Immature natural killer cell (primary cell): ENCODE measurements at places on chromosomes 13 and 19.

DNA sequence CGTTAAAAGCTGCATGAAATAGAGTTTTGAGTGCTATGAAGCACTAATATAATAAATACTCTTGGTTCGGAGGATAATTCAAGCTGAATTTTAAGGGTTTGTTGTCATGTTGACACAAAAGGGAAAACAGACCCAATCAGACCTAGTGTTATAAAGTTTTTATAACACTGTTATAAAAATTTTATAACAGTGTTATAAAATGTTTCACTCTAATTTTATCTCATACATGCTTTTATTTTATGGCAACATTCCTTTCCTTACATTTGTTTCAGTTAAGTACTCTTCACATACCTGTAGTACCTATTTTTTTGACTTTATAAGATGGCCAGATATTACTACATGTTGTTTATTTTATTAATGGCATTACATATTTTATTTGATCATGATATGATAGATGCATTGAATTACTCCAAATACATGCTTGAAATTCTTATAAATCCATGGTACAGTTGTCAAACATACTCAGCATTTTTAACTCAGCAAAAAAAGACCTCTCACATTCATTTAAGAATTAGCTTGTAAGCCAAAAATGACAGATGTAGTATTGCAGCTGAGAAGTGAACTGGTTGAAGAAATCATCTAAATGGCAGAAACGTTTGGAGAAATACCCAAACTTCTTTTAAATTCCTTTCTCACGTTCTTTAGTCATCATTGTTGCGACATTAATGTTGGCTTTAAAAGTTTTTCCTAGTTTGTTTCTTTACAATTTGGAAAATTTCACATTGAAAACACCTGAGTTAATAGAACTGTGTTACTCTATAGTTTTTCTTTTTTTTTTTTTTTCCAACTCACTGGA lies 104.5 kb downstream of the PIBF1 start:
- no peak for DNase-seq

DNA sequence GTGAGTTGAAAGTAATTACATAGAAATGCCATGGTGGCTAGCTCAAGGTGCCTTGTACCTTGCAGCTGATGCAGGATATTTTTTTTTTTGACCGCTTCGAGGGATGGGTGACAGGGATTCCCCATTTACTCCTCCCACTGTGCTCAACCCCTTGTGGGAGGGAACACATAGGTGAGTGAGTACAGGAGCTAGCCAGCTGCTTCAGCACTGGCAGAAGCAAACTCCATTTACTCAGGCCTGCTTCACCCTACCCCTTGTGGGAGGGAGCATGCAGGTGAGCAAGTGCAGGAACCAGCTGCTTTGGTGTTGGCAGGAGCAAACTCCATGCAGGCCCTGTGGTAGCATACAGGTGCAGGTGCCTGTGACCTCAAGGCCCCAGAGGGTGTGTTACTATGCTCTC lies 330.1 kb downstream of the TDRD3 start:
- no peak for DNase-seq

DNA sequence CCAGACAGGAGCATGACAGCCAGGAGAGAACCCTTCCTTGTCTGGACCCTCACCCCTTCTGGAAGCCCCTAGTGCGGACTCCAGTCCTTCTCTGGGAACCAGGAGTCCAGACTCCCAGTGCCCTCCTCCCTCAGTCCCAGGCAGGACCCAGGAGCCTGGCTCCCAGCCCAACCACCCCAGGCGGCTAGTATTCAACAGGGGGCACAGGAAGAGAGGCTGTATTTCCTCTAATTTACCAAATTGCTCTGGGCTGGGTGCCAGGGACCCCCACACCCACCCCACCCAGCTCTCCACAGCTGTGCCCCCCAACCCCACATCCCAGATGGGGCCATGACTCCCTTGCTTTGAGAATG lies 3.3 kb downstream of the GRIN2D start:
- no peak for DNase-seq

DNA sequence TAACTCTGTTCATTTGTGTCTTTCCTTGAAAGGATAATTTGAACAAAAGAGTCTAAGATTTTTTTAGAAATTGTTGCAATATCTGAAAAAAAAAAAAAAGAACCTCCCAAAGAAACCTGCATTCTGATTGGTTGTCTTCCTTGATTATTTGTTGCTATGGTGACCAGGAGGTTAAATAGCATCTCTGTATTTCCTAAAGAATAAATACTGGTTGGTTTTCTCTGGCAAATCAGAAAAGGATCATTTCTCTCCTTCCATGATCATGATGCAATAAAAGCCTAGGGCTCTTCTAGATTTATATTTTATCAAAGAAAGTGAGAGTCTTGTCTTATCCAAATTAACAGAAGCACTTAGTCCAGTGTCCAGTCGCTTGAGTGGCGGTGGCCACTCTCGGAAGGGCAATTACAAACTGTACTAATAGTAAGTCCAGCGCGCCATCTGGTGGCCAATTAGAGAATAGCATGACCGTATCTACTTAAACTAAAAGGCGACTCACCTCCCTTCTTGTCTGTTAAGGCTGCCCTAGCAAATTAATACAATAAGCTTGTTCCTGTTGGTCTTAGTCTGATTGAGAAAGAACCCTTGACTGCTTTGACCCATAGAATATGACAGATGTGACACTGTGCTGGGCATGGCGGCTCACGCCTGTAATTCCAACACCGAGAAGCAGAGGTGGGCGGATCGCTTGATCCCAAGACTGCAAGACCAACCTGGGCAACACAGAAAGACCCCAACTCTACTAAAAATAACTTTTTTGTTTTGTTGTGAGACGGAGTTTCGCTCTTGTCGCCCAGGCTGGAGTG lies 47.0 kb upstream of the PNMA8B start:
- peak; percentile 51 for DNase-seq
